ENCODE measurements at places on chromosomes 4 and X.

- no peak for DNase-seq
Observed at GRCh38 chr4:129342819-129343408, 247.0 kb downstream of the C4orf33 start.

- DNase-seq: no peak
Observed at GRCh38 chr4:164931551-164932324, 45.7 kb downstream of the TRIM61 start.

GRCh38 chr4:5827108-5828004 lies 65.5 kb downstream of the CRMP1 start:
- no peak for DNase-seq

DNA sequence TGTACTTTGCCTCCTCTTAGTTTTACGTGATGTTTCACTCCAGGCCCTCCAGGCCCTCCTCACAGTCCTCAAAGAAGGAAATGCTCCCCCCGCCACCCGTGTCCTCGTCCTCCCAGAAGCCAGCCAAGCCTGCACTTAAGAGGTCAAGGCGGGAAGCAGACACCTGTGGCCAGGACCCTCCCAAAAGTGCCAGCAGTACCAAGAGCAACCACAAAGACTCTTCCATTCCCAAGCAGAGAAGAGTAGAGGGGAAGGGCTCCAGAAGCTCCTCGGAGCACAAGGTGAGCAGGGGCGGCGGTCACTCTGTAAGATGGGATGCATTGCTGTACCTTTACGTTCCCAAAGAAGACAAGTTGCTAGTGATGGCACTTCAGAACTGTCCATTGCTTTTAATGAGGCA lies 94.4 kb downstream of the KLHL8 start:
- no peak for DNase-seq

DNA sequence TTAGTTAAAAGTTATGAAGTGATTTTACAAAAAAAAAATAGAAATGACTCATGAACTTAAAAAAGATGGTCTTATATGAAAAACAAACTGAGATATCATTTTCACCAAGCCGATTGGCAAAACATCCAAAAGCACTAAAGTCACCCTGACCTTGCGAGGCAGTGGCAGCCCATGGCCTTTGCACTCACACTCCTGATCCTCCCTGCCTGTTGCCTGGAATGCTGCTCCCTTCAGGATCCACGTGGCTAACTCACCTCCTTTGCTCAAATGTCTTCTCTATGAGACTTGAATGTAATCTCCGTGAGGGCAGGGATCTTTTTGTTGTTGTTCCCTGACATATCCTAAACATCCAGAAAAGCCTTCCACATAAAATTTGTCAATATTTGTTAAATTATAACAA lies 106.4 kb downstream of the RAPGEF2 start:
- no peak for DNase-seq

DNA sequence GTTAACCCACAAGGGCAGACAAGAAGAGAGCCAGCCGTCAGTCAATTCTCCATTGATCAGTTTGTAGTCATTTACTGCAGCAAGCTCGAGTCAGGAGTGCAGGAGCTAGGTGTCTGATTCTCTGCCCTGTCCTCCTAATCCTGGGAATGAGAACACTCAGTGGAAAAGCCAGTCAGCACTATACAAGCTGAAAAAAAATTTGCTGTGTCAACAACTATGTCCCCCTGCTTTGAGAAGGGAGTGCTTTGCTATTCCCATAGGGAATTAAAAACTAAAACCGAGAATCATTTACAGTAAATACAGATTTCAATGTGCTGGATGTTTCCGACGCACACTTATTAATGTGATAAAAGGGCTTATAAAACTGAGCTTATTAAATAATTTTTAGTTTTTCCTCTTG lies 84.2 kb downstream of the GRIA2 start:
- DNase-seq: no peak

DNA sequence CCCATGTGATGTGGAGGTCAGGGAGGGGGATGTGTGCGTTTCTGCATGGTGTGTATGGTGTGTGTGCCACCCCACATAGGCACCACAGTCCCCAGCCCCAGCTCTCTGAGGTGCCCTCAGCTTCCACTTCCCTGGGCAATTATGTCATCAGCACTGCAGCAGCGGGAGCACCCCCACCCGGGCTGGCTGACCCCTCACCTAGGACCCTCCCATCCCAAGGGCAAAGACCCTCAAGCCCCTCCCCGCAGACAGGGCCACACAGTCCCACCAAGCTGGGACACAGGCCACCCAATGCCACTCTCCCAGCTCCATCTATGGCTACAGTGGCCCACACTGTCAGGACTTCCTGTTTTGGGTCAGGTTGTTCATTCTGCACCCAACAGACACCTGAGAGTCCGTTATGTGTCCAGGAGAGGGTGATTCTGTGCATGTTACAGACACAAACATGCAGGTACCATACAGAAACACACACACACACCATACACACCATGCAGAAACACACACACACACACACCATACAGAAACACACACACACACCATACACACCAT lies 75.2 kb downstream of the JAKMIP1 start:
- DNase-seq: no peak

- no peak for DNase-seq
Observed at GRCh38 chrX:137563681-137564651, 2.0 kb upstream of the ZIC3 start.

DNA sequence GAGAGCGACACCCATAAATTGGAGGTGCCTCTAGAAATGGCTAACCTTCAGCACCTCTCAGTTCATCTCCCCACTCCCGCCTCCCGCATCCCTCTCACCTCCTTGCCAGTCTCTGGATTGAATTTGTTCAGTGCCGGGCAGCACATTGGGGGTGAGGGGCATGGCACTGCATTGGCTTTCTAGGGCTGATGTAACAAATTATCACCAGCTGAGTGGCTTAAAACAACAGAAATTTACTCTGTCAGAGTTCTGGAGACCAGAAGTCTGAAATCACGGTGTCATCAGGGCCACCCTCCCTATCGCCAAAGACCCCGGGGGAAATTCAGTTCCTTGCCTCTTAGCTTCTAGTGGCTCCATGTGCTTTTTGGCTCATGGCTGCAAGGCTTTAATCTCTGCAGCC lies 105.1 kb upstream of the RBPJ start:
- DNase-seq: no peak

DNA sequence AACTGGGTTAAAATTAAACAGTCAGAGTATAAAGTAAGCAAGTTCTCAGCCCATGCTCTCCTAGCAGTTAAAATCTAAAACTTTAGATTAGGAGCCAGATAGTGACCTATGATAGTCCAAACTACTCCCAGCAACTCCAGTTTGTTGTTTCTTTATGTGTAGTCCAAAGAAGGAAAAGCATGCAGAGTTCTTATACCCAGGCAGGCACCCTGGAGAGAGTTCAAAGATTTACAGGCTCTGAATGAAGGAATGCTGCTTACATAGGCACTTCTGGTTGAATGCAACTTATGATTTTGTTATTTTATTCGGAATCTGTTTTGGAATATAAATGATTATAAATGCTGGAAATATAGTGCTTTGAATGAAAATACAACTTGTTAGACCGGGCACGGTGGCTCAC lies 67.2 kb downstream of the GPAT3 start:
- no peak for DNase-seq

DNA sequence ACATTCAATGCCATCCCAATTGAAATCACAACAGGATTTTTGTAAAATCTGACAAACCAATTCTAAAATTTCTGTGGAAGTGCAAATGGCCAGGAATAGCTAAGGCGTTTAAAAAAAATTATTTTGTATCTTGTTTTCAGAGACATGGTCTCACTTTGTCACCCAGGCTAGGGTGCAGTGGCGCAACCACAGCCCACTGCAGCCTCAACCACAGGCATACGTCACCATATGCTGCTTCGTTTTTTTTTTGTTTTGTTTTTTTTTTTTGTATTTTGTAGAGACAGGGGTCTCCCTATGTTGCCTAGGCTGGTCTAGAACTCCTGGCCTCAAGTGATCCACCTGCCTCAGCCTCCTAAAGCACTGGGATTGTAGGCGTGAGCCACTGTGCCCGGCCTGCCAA lies 24.5 kb downstream of the ZNF41 start:
- DNase-seq: no peak

DNA sequence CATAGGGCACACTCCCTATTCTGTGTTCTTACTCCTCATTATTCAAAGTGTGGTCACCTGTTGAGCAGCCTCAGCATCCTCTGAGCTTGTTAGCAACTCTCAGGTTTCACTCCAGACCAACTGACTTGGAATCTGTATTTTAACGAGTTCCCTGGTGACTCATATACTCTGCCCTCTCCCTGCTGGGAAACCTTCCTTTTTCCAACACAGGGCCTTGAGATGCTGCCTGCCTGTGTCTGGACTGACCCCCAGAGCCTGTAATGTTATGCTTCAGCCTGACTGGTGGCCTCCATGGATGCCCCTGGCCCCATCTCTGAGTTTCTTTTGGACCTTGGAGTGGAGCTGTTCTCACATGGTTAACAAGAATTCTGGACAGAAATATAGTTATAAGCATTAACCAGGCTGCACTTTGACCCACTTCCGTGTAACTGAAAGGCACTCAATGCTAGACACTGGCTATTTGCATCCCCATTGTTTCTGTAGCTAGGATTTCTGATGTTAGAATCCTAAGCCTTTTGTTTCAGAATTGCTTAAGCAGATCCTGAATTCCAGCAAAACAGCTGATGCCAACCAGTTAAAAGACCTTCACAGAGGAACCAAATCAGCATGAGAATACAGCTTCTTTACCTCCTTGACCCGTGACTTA lies 262.6 kb downstream of the STIM2 start:
- no peak for DNase-seq

DNA sequence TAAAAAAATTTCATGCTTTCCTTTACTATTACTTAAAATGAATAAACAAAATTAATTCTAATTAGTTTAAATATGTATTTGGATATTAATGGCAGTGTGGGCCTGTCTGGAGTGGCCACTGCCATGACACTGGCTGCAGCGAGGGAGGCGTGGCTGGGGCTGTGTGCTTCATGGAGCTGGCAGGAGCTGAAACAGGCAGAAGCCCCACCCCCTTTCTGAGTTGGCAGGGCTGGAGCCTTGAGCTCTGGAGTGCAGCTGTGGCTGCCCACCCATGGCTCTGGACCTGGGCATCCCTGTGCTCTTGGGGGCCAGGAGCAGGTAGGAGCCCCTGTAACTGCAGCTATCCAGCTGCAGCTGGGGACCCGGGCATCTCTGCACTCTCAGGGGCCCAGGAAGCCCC lies 8.2 kb upstream of the HSD17B11 start:
- DNase-seq: no peak

DNA sequence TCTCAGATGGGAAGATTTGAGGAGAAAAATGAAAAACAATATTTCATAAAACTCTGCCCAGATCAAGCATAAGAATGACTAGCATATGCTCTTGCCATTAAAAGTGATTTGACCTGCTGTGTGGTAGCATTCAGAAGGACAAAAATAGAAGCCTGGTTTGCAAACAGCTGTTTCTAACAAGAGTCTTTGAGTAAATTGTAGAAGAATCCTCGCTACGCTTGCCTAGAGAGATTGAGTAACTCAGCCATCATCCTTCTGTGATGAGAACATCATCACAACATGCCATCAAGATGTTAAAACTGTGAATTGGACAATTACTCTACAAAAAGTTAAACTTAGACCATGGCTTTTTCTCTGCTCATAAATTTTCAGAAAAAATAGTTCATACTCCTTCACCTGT lies 168.9 kb upstream of the PUDP start:
- DNase-seq: no peak

- DNase-seq: no peak
Observed at GRCh38 chrX:69085151-69085550, 80.1 kb downstream of the PJA1 start.

DNA sequence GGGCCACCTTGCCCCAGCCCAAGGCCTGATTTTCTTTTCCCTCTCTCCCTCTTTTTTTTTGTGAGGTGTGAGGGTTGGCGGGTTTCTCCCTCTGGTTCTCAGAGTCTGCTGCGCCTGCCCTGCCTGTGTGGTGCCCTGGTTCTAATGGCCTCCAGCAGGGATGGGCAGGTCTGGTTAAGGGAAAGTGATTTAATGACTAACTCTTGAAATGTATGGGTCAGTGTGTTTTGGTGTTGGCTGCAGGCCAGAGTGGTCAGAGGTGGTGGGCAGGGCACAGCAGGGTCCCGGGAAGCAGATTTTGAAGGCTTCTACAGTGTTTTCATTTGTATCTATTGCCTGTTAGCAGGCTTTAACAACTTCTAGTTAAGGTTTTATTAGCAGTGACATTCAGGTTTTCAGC lies 39.0 kb downstream of the JADE1 start:
- DNase-seq: no peak

- no peak for DNase-seq
Observed at GRCh38 chrX:119690921-119691716, 1.8 kb downstream of the SEPTIN6 start.

DNA sequence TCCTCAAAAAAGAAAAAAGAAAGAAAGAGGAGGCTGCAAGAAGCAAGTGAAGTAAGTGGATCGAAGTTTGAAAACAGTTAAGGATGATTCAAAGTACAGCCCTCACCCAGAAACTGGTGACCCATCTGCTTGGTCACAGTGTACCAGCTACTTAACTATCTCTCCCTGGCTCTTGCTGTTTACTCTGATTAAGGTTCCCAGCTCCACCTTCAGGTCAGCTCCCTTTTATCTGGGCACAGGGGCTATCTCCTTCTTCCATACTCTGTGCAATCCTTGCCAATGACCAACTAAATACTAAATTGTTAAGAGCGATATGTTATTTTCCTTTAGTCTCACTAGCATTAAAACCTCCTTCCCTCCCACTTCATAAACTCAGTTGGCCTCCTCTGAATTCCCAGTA lies 81.5 kb upstream of the SMIM10 start:
- DNase-seq: no peak

- no peak for DNase-seq
Observed at GRCh38 chr4:40280586-40280985, 54.5 kb upstream of the CHRNA9 start.

DNA sequence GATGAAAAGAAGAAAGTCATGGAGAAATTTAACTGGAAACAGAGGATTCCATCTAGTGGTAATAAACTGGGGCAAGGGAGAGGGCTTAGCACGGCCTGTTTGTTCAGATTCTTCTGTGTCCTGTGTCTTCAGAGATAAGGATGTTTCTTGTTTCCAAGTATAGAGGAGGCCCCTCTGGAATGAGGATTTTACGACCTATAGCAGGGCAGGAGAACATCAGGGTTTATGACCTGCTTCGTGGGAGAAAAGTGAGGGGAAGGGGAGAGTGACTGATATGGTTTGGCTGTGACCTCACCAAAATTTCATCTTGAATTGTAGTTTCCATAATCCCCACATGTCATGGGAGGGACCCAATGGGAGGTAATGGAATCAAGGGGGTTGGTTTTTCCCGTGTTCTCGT lies 93.0 kb upstream of the LDB2 start:
- DNase-seq: no peak

GRCh38 chrX:22686138-22686541 lies 313.6 kb upstream of the DDX53 start:
- DNase-seq: no peak

DNA sequence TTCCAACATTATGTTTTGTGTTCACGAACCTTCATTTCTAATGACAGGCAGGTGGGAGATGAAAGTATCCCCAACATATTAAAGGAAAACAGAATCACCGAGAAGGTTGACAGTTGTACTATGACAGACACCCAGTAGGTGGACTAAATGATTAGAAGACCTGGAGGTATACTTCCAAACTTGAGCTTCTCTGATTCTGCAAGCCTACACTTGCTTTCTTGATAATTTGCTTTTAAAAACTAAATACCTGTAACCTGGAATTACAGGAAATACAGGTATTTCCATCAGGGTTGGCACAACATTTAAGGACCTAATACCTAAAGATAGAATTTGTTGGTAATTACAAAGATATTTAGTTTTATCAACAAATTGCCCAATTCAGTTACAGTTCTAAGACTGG lies 43.4 kb downstream of the C4orf51 start:
- DNase-seq: no peak

Measured in GM13977 (cell line).